Hematopoietic multipotent progenitor cell treated with erythropoietin and hydrocortisone succinate and interleukin-3 and kit ligand, for 6 days (in vitro differentiated cells): ENCODE measurements at places on chromosomes 6 and 20.
A peak's percentile ranks its signal among the peaks of the same experiment; 100 is the strongest.

GRCh38 chr6:127221201-127221600 lies 45.5 kb upstream of the RNF146 start:
- no peak for DNase-seq

GRCh38 chr6:149134511-149134933 lies 183.0 kb upstream of the TAB2 start:
- no peak for DNase-seq

- DNase-seq = no peak
Measured at GRCh38 chr6:6883011-6883410, 224.8 kb upstream of the RREB1 start.

DNA sequence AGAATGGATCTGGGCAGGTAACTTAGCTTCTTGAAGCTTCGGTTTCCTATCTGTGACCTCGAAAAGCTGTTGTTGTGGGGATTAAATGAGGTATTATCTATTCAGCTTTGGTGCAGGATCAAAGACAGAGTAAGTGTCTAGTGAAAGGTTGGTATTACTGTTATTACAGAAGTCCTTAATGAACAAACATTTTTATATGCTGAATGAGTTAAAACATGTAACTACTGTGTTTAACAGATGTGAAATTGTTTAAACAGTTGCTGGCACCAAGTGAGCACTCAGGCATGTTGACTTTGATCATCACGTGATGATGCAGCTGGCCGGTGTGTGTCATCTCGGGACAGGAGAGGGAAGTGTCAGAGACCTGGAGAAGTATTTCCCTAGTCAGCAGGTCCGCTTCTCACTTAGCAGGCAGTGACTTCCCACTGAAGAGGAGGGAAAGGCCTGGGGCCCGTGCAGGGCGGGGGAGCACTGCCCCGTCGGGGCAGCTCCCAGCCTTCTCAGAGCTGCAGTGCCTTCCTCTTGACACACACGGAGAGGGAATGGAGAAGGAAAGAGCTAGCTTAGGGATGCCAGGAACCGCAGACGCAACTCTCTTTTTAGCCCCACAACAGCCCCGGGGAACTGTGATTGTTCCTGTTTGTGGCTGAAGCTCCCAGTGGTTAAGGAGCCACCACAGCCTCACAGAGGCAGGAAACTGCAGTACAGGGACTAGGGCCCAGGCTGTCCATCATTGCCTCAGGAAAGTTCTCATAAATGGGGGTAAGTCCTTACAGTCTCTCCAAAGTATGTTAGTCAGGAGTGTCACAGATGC lies 18.0 kb downstream of the TUBB2A start:
- peak; percentile 21 for DNase-seq

GRCh38 chr6:128379577-128379976 lies 140.8 kb downstream of the PTPRK start:
- no peak for DNase-seq

DNA sequence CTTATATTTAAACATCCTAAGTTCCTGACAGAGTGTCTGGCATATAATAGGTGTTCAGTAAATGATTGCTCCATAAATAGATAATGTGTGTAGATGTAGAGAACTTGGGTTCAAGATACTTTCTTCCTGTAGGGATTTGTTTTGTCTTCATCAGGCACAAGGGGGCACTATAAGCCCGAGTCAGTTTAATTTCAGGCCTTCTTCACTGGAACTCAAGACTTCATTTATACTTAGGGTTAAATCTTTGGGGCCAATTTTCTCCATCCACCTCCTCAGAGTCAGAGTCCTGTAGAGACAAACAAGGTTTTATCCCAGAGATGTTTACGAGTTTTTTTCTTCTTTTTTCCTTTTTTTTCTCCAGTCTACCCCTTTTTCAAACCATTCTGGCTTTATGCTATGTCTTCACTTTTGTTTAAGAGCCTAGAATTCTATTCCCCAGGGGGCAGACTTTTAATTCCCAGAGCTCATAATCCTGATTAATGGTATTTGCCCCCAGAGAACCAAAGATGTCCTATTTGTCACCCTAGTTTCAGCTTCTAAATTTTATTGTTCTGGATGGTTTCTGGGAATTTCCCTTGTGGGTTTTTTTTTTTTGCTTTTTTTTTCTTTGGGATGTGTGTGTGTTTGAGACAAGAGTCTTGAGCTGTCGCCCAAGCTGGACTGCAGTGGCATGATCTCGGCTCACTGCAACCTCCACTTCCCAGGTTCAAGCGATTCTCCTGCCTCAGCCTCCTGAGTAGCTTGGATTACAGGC lies 88.4 kb downstream of the HFE start:
- peak; percentile 91 for DNase-seq

GRCh38 chr6:4509506-4509905 lies 266.7 kb upstream of the CDYL start:
- DNase-seq = no peak

GRCh38 chr6:105849746-105850145 lies 236.4 kb upstream of the PRDM1 start:
- DNase-seq = peak; percentile 10

- peak; percentile 60 for DNase-seq
Measured at GRCh38 chr6:83867527-83868161, 8.2 kb downstream of the CYB5R4 start.

- no peak for DNase-seq
Measured at GRCh38 chr6:116330511-116330910, 40.2 kb upstream of the DSE start.

DNA sequence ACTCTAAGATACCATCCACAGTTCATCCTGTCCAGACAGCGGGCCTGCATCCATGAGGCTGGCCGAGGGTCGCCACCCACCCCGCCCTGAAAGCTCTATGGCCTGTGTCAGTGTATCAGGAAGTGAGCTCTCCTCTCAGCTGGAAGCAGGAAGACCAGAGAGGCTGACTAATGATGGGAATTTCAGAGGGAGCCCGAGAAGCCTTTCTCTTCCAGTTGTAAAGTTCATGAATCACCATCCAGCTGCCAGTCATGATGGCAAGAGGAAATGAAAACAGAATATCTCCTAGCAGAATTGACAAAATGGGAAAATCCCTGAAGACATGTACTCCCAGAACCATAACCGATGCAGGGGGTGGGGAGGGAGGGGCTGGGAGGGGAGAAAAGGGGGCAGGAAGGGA lies 109.6 kb upstream of the RPS6KA2 start:
- no peak for DNase-seq

DNA sequence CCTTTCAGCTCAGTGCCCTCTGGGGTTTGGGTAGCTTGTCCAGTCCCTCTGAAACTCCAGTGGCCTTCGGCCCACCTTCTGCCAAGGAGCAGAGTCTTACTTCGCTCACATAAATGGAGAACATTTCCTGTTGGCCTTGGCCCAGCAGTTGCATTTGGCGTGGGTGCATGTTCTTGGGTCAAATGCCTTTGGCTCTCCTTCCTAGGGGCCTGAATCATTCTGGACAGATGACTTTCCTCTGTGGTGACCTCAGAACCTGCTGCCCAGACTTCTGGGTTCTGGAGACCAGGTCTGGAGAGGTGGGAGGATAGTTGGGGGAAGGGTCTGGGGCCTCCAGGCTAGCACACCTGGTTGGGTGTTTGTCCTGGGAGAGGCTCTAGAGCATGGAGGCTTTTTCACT lies 29.3 kb downstream of the BCAS4 start:
- DNase-seq = no peak

DNA sequence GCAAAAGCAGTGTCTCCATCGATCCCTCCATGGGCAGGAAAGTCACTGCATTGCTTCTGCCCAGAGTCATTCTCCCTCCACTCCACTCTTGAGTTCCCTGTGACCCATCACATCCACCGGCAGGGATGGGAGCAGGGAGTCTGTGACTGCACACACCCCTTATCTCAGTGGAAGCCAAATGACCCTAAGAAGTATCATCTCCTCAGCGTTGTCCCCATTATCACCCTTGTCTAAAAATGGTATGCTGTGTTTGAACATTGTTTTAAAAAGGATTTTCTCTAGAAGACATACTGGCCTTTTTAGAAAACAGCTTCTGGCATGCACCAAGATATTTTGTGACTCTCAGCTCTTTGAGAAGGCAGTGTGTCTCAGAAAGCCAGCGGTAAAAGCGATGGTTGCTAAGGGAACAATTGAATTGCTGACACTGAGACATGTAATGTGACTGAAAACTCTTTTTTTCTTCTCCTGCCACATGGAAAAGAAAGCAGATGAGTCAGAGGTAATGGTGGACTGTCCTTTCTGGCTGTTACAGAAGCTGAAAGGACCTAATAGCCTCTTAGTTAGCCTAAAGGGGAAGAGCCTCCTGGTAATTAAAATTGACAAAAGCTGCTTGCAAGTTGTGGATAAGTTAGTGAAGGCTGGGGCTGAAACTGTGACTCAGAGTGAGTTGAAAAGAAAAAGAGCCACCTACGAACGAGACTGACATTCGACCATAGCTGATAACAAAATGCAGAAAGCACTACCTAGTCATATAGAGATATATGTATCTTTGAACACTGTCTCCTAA lies 120.5 kb downstream of the MAP3K7 start:
- DNase-seq = peak; percentile 35

DNA sequence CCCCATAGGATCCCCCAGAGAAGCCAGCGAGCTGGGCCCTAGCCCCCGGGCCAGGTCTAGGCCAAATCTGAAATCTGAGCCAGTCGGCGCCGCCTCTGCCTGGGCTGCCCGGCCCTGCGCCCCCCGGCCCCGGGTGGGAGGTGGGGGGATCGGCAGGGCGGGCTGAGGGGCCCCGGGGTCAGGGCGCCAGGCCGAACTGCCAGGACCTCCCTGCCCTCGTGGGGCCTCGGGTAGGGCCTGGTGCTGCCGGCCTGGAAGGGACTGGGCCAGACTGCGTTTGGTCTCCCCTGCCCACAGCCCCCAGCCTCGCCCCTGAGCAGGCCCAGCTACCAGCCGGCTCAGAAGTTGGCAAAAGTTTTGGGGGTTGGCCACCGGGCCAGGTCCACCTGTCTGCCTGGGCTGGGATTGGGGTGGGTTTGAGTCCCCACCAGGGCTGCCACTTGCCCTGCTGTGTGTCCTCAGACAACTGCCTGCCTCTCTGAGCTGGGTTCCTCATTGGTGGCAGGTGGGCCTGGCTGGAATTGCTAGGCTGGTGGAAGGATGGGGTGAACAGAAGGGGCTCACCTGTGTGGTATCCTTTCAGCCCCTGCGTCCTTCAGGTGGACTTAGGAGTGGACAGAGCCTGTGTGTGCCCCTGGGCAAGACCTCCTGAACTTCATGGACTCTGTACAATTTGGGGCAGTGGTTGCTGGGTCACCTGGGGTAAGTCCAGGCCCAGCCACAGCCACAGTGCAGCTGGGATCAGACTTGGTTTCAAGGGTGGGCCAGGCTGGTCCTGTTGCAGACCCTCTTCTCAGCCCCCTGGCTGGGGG lies 801 bp downstream of the SRC start:
- no peak for DNase-seq

GRCh38 chr20:14062786-14063185 lies 67.5 kb downstream of the MACROD2 start:
- no peak for DNase-seq

GRCh38 chr6:74369556-74369993 lies 673.6 kb downstream of the CD109 start:
- no peak for DNase-seq

- no peak for DNase-seq
Measured at GRCh38 chr20:14336686-14337085, 726 bp downstream of the FLRT3 start.

DNA sequence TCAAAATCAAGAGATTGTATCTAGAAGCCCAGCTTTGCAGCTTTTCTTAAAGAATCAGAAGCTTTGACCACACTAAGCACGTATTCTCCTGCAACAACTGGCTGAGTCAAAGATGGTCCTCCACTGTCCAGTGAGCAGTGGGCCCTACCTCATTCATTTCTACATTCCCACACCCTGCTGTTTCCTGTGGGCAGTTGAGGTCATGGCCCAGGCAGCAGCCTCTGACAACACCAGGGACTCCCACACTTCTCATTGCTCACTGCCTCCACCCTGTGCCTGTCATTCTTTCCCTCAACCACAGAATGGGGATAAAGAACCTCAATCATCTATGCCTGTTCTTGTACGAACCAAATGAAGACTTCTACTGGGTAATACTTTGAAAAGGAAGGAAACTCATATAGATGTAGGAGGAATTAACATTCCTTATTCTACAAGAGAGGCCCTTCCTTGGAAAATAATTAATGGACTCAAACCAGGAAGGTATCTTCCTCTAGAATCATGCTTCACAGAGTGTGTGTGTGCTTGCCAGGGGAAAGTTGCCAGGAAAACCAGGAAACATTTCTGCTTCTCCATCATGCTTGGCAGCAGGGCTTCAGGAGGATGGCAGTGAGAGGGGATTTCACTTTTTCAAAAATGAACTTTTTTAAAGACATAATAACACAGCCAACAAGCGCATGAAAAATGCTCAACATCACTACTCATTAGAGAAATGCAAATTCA lies 191.7 kb upstream of the RIN2 start:
- DNase-seq = peak; percentile 23
